Spleen (tissue), 13 donors: ENCODE measurements at places on chromosomes 5 and 9.

- DNase-seq: no peak
Observed at GRCh38 chr5:15544039-15544438, 44.1 kb downstream of the FBXL7 start.

- DNase-seq: no peak
Observed at GRCh38 chr9:101970609-101971008, 232.2 kb upstream of the GRIN3A start.

GRCh38 chr5:133147815-133148567 is 96.2 kb downstream of the HSPA4 start:
- DNase-seq: no peak

GRCh38 chr5:140365282-140365681 is 5.3 kb downstream of the SLC4A9 start:
- no peak for DNase-seq

GRCh38 chr5:62354028-62354874 is 48.2 kb downstream of the KIF2A start:
- DNase-seq: no peak

GRCh38 chr9:14155237-14155636 is 158.7 kb downstream of the NFIB start:
- no peak for DNase-seq

- DNase-seq: peak; percentile 62
Observed at GRCh38 chr5:115599502-115599901, 2.8 kb downstream of the TICAM2 start.

GRCh38 chr5:176625966-176626875 is 4.1 kb downstream of the SNCB start:
- DNase-seq: peak; percentile 58
